NCI-H2107 (cell line): ENCODE measurements at places on chromosomes 7 and 10.

DNA sequence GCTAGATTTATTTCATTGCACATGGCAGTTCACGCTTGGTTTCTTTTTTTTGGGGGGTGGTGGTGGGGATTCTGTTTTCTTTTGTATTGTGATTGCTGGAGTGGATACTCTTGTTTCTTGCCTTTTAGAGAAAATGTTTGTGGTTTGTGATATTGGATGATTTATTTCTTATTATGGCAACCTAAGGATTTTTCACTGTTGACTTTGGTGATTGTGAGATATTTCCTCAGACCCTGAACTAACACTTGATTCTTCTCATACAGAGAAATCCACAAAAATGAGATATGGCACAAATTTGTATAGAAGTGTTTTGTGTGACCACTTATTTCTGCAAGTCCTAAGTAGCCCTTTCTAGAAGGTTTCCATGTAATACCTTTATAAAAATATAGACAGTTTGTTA, 871.1 kb downstream of the LRMDA start:
- no peak for DNase-seq

GRCh38 chr10:59905731-59906416, 482 bp downstream of the CCDC6 start:
- DNase-seq = no peak

GRCh38 chr10:45374350-45375052, 485 bp downstream of the ALOX5 start:
- DNase-seq = no peak

DNA sequence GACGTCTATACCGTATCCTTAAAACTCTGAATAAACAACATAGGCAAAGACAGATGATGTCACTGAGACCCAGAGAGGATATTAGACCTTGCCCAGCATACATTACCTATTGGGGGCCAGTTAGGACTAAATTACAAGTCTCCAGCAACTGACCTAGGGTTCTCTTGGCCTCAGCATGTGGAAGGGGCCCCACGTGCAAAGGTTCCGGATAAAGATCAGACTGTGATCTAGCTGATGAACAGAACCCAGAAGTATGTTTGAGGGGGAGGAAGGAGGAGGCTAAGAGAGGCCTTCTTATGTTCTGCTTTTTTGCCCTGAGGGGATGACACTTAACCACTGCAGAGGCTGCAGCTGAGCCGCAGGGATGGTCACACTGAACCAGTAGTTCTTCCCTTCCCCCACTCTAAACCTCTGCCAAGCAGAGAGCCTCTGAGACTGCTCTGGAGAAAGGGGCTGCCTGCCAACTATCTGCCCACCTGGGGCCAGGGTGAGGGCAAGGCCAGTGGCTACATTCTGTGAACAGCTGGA, 24.0 kb upstream of the KMT2C start:
- DNase-seq = no peak

- DNase-seq = no peak
Observed at GRCh38 chr10:99430116-99430450, 341 bp downstream of the GOT1 start.

DNA sequence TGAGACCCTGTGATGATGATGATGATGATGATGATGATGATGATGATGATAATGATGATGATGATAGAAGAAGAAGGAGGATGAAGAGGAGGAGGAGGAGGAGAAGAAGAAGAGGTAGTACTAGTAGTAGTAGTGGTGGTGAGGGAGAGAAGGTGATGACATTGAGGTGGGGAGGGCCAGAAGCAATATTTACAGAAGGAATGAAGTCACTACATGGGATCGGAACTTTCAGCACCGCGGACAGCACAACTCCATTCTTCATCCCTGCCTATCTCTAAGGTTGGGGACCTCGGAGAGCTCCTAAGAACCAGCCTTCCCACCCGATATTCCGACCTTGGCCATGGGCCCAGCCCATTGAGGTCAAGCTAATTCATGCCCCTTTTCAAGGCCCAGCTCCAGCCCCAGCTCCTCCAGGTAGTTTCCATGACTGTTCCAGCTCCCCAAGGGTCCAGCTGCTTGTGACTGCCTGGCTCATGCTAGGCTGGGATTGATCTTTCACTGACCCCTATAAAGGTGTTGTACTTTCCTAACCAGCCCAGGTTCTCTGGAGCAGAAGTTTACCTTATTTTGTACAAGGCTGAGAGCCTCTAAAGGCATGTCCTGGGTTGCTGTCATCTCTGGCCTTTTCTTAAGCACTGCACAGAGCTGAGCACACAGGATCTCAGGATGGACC, 10.3 kb downstream of the CRHR2 start:
- DNase-seq = no peak

GRCh38 chr7:95056107-95056739, 148.8 kb downstream of the PPP1R9A start:
- DNase-seq = no peak

GRCh38 chr7:76513817-76514799, 3.8 kb downstream of the UPK3B start:
- DNase-seq = no peak

DNA sequence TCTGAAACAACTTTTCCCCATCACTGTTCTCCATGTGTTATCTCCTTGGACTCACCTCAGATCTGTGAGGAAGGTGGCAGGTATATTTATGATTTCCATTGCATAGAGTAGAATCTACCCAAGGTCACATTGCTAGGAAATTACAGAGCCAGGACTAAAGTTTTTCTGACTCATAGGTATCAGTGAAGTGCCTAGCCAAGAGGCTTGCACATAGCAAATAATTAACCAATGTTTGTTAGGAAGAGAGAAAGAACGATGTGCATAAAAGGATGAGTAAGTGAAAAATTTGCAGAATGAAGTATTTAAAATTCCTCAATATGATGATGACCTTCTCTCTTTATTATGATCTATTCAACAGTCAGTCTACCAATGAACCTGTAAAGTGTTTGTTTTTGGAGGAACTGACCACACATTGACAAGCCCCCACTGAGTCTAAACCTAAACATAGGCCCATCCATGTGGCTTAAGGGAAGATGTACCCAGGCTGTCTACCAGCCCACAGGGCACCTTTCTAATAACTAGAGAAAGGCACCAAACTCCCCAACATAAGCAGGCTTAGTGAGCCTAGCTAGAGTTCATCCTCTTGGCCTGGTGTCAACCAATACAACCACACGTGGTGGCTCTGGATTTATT, 252.9 kb upstream of the ZMIZ1 start:
- DNase-seq = no peak

DNA sequence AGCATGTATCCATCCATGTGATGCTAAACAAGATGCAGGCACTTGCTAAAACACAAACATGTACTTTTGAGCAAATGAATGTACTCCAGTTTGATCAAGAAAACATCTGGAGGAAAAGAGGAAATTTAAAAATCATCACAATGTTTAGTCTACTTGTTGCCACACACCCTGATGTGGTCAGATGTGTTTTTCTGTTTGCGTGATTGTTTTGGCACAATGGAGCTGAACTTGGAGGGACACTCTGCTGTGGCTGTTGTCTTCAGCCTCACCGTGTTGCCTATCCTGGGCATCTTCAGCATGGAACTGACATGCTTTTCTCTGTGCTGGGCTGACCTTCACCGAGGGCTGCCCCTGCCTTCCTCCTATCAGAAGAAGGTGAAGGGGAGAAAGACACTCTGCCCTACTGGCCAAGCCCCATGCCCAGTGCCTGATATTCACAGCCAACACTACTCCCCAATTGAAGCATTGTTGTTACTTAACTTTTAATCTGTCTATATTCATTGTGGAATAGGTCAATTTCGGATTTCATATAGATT, 268.3 kb upstream of the IGFBP3 start:
- no peak for DNase-seq

DNA sequence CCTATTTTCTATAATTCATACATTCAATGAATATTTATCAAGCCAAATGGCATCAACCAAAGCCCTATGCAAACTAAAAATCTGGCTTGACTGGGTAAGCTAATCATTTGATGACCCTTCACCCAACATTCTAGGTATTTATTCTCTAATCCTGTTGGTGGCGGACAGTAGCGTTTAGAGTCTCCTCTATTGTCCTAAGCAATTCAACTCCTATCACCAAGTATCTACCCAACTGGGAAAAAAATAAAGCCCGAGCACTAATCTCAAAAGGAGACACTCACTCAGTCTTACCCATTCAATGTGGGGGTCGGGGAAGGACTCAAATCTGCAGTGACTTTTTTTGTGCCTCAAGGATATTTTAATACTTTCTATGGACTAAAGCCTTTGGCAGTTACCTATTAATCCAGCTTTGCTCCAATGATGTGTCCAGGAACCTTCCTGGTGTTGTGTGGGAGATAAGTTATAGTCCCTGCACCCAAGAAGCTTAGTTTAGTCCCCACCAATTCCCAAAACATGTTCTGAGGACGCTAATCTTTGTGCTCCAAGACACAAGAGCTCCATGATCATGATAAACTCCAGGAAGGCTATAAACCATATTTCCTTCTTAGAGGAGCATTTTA, 30.6 kb downstream of the DNMBP start:
- no peak for DNase-seq

- DNase-seq = no peak
Observed at GRCh38 chr10:13629116-13629515, 42.4 kb downstream of the PRPF18 start.

DNA sequence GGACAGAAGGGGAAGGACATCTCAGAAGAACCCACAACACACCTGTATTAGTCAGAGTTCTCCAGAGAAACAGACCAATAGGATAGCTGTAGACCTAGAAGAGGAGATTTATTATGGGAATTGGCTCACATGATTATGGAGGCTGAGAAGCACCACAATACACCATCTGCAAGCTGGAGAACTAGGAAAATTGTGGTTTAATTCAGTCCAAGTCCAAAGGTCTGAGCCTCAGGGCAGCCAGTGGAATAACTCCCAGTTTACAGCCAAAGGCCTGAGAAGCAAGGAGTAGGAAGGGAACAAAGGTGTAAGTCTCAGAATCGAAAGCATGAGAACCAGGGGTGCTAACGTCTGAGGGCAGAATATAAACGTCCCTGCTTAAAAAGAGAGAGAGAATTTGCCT, 99.6 kb upstream of the AUTS2 start:
- no peak for DNase-seq

GRCh38 chr10:6279540-6280267, 77.0 kb downstream of the PFKFB3 start:
- DNase-seq = no peak

DNA sequence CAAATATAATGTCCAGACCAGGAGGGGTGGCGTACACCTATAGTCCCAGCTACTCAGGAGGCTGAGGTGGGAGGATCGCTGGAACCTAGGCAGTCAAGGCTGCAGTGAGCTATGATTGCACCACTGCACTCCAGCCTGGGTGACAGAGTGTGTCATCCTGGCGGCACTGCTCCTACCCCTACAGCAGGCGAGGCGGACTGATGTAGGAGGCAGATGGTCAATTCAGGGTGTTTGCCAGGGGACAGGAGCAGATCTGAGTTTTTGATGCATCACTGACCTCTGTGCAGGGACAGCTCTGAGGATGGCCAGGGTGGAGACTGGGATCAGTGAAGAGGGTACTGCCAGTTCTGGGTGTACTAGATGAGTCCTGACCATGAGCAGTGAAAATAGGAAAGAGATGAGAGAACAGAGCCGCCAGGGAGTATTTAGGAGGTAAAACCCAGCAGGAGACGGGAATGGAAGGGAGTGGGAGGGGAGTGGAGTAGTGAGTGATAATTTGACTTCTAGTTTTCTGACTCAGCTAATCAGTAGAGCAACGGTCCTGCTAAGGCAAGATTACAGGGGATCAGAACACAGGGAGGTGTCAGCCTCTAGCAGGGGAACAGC, 75.3 kb downstream of the HIP1 start:
- DNase-seq = no peak
